GM03348 (cell line): ENCODE measurements at places on chromosomes 5 and 9.

GRCh38 chr5:148176480-148176879, 8.1 kb downstream of the SPINK14 start:
- no peak for DNase-seq

GRCh38 chr9:120609636-120610035, 29.7 kb upstream of the CDK5RAP2 start:
- DNase-seq = no peak

GRCh38 chr9:14692470-14693250, 572 bp downstream of the ZDHHC21 start:
- DNase-seq = no peak

DNA sequence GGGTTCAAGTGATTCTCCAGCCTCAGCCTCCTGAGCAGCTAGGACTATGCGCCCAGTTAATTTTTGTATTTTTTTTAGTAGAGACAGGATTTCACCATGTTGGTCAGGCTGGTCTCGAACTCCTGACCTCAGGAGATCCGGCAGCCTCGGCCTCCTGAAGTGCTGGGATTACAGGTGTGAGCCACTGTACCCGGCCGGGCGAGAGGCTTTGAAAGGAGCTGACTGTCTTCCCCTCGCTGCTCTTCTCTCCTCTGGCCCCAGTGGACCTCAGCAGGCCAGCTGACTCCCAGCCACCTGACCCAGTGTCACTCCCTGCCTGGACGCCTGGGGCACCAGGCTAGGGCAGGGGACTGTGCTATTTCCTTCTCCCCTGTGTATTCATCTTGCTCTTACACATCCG, 89.5 kb upstream of the ANKRD55 start:
- DNase-seq = no peak

DNA sequence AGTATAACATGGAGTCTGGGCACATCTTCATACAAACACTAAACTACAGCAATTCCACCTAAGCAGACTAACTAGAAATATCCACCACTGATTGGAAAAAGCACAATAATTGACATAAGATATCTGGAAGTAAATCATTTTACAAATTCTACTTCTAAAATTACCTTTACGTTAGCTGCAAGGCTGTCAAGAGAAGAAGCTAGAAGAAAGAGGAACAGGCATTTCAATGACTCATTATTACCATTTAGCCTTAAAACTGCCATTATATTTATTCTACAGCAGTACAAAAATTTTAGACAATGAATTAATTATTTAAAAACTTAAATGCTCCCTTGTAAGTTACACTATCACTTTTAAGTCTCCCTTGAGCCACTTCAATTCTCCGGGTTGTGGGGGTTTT, 43.4 kb upstream of the PLPP6 start:
- DNase-seq = no peak

DNA sequence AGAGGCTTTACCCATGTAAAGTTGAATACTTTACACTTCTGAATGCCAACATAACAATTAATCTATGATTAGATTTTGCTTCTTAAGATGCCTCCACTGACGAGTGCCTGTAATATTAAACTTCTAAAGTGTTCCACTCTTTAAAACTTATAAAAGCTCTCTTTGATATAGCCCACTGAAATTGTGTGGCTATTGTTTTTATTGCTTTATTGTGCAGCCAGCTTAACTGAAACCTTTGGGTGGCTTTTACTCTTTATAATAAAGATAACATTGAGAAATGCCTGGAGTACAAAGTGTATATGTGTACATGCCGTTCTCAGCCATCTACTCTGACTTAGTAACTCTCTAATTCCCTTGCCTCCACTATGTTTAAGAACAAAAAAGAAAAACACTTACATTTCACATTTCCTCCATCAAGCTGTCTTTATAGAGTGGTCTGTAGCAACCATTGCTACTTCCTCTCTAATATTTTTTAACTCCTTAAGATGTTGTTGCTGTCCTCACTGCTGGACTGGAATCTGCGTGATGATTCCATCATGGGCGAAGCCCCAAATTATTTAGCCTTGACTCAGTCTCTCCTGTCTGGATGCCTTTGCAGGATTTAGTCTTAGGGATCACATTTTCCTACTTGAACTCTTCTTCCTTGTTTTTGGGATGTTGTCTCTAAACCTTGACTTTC, 9.1 kb downstream of the PIK3R1 start:
- peak; percentile 17 for DNase-seq

DNA sequence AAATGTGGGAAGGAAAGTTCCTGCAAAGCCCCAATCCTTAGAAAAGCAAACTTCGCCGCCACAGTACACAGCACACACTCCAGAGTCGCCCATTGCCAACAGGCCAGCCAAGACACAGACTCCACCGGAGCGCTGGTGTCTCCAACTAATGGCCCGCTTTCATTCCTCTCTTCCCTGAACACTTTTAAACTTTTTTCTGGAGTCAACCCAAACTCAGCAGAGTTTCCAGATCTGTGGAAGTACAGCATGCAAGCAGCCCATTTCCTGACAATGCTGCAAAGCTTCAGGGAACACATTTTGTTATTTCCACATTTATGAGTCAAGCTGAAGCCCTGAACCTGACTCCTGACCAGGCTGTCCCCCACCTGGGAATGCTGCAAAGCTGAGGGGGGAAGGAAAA, 351.9 kb downstream of the NFIB start:
- DNase-seq = no peak

DNA sequence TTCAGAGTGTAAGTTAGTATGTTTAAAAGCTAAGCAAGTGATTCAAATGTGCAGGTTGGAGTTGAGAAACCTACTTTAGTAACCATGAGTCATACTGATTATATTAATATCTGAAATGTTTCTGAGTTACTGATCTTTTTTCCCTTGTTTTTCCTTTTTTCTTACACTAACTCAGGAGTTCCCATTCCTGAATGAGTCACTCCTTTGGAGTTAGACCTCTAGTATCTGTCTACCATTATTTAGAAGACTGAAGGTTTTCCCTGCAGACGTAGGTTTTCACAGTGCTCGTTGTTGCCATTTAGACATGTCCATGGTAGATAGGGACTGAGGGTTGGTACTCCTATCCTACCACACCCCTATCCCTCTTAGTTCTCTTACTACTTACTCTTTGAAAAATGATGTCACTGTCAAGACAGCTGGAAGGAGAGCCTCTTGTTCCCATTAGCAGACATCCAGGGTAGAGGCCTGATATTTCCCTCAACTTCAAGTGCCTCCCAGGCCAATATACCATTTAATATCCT, 20.2 kb downstream of the OCLN start:
- peak; percentile 46 for DNase-seq

GRCh38 chr9:136342181-136343120, 15.1 kb downstream of the GPSM1 start:
- peak; percentile 64 for DNase-seq

- DNase-seq = no peak
Observed at GRCh38 chr9:14380061-14380836, 66.3 kb upstream of the NFIB start.

DNA sequence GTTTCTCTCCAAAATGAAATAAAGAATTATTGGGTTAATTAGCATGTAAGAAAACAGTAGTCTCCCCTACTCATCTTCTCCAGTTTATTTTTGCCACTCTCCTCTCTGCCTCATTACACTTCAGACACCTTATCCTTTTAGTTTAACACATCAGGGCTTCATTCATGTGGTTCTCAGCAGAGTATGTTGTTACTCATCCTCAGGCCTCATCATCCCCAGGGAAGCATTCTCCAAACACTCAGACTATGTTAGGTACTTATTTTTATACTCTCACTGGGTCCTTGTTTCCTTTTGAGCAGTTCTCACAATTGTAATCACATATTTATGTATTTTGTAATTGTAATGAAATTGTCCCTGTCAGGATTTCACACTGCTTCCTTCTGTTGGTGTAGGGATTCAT, 470.5 kb downstream of the PDE4D start:
- DNase-seq = no peak

GRCh38 chr9:112884721-112885120, 6.0 kb downstream of the SLC46A2 start:
- DNase-seq = no peak
